Placental epithelial cell (primary cell): ENCODE measurements at places on chromosomes 11 and 22. TPM values are rescaled to one million over a fixed set of nuclear protein-coding genes. Genes with fewer than 3 reads are reported as not detected.

Gene PHLDB1
- total RNA-seq = 29.4 and 37.4 TPM in 2 replicates

Gene KCTD14
- 5.5 and 7.9 TPM in 2 replicates for total RNA-seq

Gene PHETA2
- total RNA-seq = 29.4 and 42.0 TPM in 2 replicates

Gene MRTFA
- total RNA-seq = 55.0 and 139 TPM in 2 replicates

Gene KDM4E
- not detected in 2 replicates for total RNA-seq

Gene TSGA10IP
- total RNA-seq = not detected in 2 replicates

Gene PKP3
- total RNA-seq = 417 and 687 TPM in 2 replicates

Gene OTOG
- total RNA-seq = not detected in 2 replicates

Gene OR52N4
- total RNA-seq = 0.39 TPM in 1 of 2 replicates, not detected in the other

Gene RAB36
- 0.79 and 0.87 TPM in 2 replicates for total RNA-seq

Gene ABCC8
- total RNA-seq = not detected in 2 replicates

Gene MRGPRG
- total RNA-seq = not detected in 2 replicates

Gene TMPRSS4
- total RNA-seq = under 0.01 TPM in 1 of 2 replicates, not detected in the other

Gene OR8G5
- total RNA-seq = not detected in 2 replicates

Gene GAB4
- total RNA-seq = not detected in 2 replicates

Gene LRRC32
- 25.5 and 41.0 TPM in 2 replicates for total RNA-seq

Gene TMEM191B
- total RNA-seq = 1.6 and 2.8 TPM in 2 replicates

Gene PYGM
- 0.22 and 0.39 TPM in 2 replicates for total RNA-seq
